ENCODE measurements at places on chromosomes 3 and 15.

- DNase-seq = peak; percentile 74
These were observed 111.7 kb downstream of the LMLN start for GRCh38 chr3:198071602-198072287.

DNA sequence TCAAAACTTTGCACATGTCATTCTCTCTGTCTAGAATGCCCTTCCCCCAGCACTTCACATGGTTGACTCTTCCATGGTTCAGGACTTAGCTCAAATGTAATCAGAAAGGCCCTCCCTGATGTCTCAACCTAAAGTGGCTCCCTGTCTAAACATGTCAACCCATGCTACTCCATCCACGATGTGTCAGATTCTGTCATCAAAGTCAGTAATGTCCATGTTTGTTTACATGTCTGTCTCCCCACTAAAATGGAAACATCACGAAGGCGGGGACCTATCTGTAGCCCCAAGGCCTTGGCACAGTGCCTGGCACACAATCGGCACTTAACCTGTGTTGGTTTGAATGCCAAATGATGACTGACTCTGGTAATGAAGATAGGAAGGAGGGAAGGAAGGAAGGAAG, 20.8 kb upstream of the SNTN start:
- no peak for DNase-seq

DNA sequence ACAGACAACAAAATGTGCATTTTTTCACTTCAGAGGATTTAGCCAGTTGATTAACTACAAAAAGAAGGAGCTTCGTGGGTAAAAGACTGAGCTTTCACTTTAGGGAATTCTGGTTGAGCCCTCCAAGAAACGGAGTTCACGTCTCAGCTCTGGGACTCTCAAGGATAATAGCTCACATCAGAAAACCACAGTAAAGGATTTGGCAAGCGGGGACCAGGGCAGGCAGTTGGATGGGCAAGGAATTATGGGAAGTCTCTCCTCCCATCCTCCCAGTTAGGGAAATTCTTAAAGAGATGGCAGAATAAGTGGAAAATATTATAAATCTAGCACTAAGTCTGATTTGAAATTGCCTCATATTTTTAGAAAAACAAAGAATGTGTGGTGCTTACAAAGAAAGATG, 188.3 kb upstream of the EOMES start:
- no peak for DNase-seq

DNA sequence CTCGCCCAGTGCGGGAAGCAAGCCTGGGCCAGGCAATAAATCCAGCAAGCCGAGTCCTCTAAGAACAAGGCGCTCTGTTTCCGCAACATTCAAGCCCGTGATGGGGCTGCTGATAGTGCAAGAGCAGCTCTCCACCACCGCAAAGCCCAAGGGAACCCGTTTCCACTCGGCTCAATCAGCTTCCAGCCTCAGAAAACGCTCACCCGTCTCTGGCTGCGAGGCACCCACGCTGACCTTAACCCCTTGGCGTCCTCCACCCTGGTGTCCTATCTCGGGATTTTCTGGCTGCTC, 17.8 kb downstream of the SPATA12 start:
- peak; percentile 14 for DNase-seq

- DNase-seq = peak; percentile 88
These were observed 19.6 kb downstream of the VGLL4 start for GRCh38 chr3:11624161-11624560.

GRCh38 chr3:27095553-27096222, 273.5 kb downstream of the NEK10 start:
- DNase-seq = no peak

GRCh38 chr15:41340189-41340695, 7.6 kb downstream of the NUSAP1 start:
- DNase-seq = no peak

DNA sequence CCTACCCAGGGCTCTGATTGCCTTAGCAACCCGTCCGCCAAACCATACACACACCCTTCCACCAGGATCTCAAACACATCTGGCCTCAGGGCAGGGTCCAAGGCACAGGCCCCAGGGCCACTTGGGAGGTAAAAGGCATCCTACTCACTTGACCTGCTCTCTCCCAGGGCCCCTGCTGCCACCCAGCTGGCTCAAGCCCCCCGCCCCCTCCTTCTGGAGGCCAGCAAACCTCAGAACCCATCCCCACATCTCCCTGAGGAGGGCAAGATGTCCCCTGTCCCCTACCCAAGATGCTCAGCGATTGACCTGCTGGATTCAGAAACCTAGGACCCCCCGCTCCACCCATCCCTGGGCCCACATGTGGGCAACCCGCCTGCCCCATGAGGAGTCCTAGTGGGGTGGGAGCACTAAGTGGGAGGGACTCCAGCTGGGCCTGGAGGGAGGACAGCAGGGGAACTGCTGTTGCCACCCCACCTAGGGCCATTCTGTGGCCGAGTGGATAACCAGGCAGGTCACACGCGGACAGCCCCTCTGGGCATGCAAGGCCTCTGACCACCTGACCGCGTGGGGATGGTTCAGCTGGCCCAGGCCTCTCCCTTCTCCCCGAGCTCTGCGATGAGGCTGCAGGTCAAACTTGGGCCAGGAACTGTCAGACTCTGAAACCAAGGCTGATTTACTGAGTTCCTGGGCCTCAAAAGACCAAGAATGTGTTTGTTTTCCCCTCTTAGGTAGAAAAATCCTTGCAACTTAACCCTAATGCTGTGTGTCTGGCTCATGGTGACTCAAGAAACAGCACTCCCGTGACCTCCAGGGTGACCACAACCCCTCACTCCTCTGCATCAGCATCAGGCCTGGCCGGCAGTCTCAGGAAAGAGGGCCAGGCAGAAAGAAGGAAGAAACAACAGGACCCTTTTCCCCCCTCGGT, 4.2 kb downstream of the MFGE8 start:
- no peak for DNase-seq

DNA sequence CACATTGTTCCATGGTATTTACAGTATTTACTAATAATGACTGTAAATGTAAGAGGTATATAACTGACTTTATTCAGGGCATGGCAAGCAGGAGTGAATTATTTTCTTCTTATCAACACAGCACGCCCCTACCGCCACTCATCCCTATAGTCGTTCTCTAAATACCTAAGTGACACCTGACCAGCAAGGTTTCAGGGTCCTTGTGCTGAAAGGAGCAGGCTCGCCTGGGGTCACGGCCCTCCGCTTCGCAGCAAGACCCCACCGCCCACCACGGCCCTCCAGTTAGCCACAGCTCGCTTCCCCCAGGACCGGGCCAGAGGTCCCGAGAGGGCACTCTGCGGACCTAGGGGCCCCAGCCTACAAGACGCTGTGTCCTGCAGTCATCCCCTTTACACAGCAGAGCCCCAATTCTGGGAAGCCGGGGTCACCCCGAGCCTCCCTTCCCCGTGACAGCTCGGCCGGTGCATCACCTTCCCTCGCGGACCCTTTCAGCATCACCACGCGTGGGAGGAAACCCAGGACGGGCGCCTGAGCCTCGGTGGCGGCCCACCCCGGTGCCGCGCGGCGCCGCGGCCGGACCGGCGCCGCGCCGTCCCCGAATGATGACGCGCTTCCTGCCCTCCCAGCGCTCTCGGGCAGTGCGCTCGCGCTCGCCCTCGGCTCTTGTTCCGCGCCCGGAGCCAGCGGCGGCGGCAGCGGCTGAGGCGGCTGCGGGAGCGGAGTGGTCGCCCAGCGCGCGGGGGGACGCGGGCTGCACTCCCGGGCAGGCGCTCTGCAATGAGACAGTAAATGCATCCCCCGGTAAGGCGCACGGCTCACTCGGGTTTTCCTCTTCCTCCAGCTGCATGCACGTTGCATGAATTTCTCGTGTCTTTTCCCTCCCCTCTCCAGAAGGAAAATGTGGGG, 225.1 kb upstream of the C2CD4B start:
- DNase-seq = peak; percentile 56

DNA sequence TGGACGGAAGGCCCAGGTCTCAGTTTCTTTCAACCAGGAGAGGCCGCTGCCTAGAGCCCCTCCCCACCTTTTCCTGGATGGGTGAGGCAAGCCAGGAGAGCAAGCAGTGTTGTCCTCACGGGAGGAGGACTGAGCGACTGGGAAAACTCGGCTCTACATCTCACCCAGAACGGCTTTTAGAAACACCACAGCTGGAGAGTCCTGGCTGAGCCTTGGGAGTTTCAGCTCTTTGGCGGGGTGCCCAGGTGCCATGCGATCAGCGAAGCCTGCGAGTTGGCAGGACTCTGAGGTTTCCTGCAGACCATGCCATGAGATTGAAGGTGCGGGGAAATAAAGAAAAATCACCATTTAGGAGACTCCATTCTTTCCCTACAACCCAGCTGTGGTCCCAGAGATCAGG, 26.0 kb downstream of the PPCDC start:
- DNase-seq = no peak

DNA sequence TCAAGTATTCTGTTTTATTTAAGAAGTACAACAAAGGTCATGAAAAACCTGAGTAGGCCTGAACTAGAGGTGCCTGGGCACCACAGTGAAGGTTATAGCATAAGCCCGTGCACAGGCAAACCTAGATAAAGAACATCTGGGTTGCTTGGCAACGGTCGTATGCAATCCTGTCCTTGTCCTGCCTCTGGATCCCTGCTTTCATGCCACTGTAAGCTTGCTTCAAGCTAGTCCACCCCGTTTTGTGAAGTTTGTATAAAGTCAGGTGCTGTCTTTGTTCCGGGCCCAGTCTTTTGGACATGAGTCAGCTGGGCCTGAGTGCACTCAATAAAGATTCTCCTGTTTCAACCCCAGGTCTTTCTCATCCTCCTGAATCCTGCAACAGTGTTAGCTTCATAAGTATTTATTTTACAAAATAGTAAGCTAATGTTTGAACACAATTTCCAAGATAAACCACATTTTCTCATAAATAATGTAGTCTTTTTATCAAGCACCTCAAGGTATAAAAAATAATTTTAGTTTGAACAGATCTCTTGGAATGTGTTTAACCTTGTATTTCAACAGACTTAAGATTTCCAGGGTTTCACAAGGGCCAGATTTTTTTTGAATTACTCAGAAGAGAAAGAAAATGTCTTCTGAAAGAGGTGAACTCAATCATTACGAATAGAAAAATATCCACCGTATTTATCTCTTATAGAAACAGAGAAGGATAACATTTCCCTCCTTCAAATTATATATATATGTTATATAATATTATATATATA, 14.3 kb upstream of the SLC9C1 start:
- no peak for DNase-seq

DNA sequence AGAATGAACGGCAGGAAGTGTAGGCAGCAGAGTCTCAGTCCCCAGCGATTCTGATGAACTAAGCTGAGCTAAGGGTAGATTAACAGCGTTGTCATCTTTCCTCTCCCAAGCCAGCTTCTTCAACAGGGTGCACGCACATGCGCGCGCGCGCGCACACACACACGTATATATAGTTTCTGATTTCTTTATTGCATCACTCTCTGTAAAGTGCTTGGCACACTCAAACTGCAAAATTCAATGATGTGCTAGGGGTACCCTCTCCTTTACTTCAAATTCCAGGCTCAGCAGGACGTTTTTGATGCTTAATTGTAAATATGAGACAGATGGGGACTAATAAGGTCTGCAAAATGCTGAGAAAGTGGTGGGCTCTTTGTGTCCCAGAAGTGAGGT, 26.1 kb upstream of the VPS8 start:
- no peak for DNase-seq

- DNase-seq = no peak
These were observed 50.4 kb upstream of the GRIP2 start for GRCh38 chr3:14590569-14590968.

DNA sequence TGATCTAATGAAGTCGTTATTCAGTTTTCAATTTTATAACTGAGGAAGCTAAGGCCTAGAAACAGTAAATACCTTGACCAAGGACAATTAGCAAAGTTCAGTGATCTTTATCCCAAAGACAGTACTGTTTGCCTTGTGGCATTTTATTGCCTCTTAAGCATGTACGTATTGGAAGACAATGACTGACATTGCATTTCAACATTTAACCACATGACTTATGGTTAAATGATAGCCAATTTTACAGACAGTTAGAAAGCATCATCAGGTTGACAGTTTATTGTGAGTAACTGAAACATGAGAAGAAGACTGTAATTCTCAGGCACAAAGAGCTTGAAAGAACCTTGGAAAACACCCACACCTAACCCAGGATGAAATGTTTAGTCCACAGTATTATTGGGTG, 390.8 kb upstream of the ZNF385D start:
- no peak for DNase-seq

GRCh38 chr3:135627057-135627456, 338.5 kb upstream of the PPP2R3A start:
- DNase-seq = no peak

DNA sequence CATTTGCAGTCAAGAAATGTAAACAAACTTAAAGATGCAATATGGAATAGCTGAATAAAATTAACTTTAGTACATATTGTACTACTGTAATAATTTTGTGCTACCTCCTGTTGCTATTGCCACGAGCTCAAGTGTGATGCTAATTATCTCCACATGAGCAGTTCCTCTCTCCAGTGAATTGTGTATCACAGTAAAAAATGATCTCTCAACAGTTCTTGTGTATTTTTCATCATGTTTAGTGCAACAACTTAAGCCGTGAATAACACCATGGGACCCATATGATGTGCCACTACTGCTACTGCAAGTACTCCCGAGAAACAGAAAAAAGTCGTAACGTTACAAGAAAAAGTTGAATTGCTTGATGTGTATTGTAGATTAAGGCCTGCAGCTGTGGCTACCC, 12.4 kb downstream of the RIOX2 start:
- DNase-seq = no peak

- DNase-seq = no peak
These were observed 4.8 kb downstream of the SIDT1 start for GRCh38 chr3:113537155-113537554.

GRCh38 chr3:194489736-194490612, 3.2 kb upstream of the ATP13A3 start:
- DNase-seq = peak; percentile 54

- peak; percentile 23 for DNase-seq
These were observed 485.2 kb upstream of the PROK2 start for GRCh38 chr3:72270072-72270681.

GRCh38 chr3:55879901-55880331, 392.8 kb upstream of the WNT5A start:
- no peak for DNase-seq

DNA sequence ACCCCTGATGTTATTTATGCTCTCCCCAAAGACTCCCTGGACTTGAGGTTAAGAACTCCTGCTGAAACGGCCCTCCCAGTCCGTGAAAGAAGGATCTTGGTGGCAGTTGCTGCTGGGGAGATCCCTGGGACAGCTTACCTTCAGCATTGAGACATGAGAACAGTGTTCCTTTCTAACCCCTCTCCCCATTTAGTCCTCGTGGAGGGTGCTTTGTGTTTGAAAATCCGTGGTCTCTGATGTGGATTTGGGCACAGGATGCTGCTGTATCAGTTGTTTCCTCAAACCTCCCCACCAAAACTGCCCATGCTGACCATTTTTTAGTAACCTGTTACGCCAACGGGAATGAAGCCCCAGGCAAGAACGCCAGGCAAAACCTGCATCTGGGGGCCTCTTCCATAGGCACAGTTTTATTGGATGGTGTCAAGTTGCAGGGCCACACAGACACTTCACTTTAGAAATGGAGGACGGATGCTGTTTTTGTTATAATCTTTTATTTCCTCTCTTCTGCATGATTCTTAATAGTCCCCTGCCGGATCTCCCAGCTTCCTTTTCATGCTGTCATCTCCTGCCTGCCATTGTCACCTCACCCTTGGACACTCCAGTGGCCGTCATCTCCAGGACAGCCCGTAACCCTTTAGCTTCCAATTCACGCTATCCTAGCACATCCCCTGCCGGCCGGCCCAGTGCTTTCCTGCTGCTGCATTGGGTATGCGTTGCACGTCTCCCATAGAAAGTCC, 31.7 kb upstream of the CEMIP start:
- no peak for DNase-seq

All from stimulated activated CD4-positive, alpha-beta T cell treated with anti-CD3 and anti-CD28 coated beads, Interleukin-1b, Interleukin-23, amount 100 ng/mL, for 48 hours (primary cell).